ENCODE measurements at places on chromosomes 5 and 9. TPM values are rescaled to one million over a fixed set of nuclear protein-coding genes. Genes with fewer than 3 reads are reported as not detected.

Gene PCDHB16
- 0.51 TPM for total RNA-seq

Gene UGT3A1
- not detected for total RNA-seq

Gene NIPAL4
- 0.17 TPM for total RNA-seq

Gene AQP7
- 0.26 TPM for total RNA-seq

Gene GRIN1
- total RNA-seq, result not detected

Gene KIAA1958
- 3.0 TPM for total RNA-seq

Gene PRSS3
- 0.26 TPM for total RNA-seq

Gene PCDHGB4
- total RNA-seq, result 18.3 TPM

Gene GRM6
- total RNA-seq, result not detected

Gene SLC36A3
- total RNA-seq, result not detected

Gene C5orf46
- total RNA-seq, result not detected

Gene C9orf153
- 0.51 TPM for total RNA-seq

Gene ANKRD18B
- total RNA-seq, result 0.17 TPM

Gene ZBTB43
- total RNA-seq, result 11.0 TPM

Gene PTGES2
- 57.6 TPM for total RNA-seq

Gene REEP2
- 14.4 TPM for total RNA-seq

Gene TRPM3
- total RNA-seq, result 0.50 TPM

Gene ANKRD18A
- total RNA-seq, result not detected

Gene PTGR1
- total RNA-seq, result 126 TPM

Gene MCTP1
- 3.6 TPM for total RNA-seq

Gene F2RL2
- 13.1 TPM for total RNA-seq

Gene PCDHGB7
- 13.6 TPM for total RNA-seq

Gene SPATA31D4
- total RNA-seq, result not detected

Gene FAM151B
- 4.8 TPM for total RNA-seq

Gene CDKN2B-AS1
- total RNA-seq, result 7.6 TPM

Gene AGPAT2
- 43.3 TPM for total RNA-seq

Gene TAS2R1
- not detected for total RNA-seq

Gene ECM2
- total RNA-seq, result 6.8 TPM

Gene ADAMTS6
- total RNA-seq, result 48.3 TPM

Gene TRIP13
- 2.1 TPM for total RNA-seq

Gene MAPKAP1
- 57.5 TPM for total RNA-seq

Gene FAM163B
- total RNA-seq, result not detected

Gene CENPK
- 4.9 TPM for total RNA-seq

Gene GKAP1
- 2.6 TPM for total RNA-seq

Gene ZNF462
- 27.4 TPM for total RNA-seq

Gene C9orf152
- under 0.01 TPM for total RNA-seq

Gene TAL2
- not detected for total RNA-seq

Gene IL33
- total RNA-seq, result 1.3 TPM

Gene ANKRD20A1
- total RNA-seq, result under 0.01 TPM

Gene LECT2
- not detected for total RNA-seq

Measured in fibroblast of lung (primary cell).